ENCODE measurements at places on chromosomes 4 and X.

DNA sequence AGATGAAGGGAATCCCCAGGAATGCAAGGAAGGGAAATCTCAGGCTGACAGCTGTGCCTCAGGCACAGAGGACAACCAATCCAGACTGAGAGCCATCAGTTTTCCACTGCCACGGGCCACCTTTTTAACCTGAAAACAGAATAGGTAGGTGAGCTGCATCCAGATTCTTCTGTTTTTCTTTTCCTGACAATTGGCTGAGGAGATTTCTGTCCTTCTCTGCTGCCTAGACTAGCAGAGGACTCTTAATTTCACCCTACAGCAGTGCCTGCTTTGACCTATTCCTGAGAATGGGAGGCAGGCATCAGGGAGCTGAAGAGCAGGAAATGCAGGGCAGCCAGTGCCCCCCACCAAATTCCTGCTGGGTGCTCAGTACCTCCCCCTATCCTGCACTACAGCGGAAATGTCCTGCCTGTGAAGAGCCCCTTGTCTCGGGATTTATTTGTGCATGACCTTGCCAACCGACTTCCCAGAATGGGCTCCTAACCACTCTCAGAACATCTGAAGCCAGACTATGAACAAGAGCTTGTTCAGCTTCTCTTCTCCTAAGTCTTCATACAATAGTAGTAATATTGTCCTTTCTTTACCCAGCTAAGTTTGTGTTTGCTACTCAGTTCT lies 65.1 kb downstream of the CASK start:
- DNase-seq = no peak

- DNase-seq = no peak
Observed at GRCh38 chrX:86263526-86263925, 115.3 kb downstream of the DACH2 start.

DNA sequence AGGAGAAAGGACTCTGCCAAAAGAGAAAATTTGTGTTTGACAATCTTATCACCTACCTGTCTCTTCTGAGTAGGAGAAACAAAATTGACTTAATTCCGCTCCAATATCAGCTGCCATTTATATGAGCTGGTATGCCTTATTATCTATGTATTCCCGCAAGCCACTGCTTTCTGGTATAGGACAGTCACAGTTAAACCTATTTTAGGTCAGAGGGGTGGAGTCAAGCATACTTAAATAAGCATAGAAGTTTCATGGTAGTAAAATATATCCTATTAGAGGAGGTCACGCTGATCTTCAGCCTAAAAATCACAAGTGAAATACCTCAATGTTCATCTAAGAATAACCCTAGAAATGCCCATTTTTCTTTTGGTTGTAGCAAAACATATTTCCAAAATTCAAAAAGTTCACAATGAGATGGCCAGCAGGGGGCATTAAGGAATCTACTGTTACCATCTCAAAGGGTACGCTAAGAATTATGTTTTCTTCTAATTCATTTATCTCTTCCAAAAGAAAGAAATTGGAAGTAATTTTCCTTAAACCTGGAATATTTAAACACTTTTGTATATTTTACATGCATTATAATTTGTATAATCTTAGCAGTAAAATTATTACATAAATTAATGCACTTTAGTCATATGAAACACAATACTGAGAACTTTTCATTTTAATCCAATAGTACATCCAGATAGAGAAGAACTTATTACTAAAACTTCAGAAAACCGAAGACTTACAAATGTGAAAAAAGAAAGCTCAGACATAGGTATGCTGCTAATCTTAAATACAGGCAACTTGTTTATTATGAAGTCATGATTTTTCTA lies 10.5 kb downstream of the PPAT start:
- no peak for DNase-seq

- DNase-seq = no peak
Observed at GRCh38 chrX:65838674-65839073, 171.2 kb downstream of the MSN start.

DNA sequence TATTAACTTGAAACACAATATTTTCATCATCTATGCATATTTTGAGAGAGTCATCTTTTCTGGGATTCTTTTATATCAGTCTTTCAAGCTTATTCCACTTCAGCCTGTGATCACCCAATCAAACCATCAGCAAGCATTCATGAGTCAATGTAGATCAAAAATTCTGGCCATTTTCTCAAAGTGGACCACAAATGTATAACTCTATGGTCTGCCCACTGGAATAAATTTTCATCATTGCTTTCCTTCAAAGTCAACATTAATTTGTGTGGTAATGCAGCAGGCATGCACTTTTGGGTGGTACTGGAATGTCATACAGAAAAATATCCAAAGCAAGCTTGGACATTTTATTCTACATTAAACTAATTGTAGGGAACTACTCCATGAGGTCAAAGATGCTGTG lies 1013.0 kb downstream of the STIM2 start:
- no peak for DNase-seq

DNA sequence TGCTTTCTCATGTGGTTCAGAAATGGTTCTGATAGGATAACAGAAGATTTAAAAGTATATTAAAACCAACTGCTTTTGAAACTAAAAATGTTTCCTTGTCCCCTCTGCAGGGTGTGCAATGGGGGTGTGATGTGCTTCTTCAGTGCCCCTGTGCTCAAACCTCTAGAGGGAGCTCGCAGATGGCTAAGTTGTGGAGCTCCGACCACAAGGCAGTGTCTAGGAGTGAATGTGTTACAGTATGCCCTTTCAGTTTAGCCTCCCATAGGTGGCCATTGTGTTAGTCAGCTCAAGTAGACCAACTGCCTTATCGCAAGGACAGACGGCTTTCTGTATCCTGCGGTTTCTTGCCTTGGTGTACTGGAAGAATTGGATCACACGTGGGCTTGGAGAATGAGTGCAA lies 130.5 kb downstream of the TENT5D start:
- no peak for DNase-seq

DNA sequence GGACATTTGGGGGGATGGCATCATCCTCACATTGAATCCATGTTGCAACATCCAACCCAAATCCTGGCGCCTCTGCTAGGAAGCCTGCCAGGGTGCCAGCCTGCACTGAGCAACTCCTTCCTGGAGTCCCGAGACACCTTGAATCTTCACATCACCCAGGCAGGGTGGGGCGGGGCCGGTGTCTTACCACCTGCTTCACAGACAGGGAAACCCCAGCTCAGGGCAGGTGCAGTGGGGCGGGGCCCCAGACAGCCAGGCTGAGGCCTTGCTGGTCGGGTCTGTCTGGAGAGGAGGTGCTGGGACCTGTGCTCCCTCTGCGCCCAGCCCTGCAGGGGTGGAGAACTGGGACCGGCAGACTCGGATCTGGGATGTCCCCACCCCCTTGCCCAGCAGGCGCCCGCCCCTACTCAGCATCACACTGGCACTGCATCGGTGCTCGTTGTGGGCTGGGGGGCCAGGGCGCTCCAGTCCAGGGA lies 31.5 kb upstream of the HTRA3 start:
- DNase-seq = no peak

- DNase-seq = no peak
Observed at GRCh38 chr4:120902925-120903324, 19.6 kb downstream of the PRDM5 start.

DNA sequence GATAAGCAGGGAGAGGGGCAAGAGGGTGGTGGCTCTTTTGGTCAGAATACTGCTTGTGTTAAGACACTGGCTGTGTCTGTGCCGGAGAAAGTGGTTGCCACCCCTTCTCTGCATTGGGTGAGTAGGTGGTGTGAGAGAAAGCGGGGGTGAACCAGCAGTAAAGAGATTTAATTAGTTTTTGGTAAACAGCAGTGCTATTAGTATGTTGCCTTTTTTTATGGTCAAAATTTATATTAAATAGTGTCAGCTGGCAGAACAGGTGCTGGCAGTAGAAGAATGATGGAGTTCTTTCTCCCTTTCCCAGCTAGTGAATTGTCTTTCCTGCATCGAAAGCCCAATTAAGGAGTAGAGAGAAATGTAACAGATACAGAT lies 181.6 kb downstream of the LARP7 start:
- no peak for DNase-seq

- no peak for DNase-seq
Observed at GRCh38 chr4:7887436-7887835, 52.2 kb downstream of the AFAP1 start.

DNA sequence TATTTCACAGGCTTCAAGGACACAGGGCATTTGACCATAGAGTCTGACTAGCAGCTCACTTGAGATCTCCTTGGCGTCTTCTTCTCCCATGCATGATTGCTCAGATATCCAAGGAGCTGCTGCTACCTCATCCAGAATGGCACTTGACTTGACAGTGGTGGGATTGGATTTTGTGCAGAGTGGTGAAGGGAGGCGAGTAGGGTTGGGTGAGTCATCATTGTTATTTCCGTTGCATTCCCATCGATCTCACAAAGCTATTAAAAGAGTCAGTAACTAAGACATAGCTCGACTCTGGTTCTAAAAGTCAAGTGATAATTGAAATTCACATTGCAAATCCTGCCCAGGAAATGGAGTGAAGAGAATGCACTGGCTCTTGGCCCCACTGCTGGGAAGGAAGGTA lies 27.7 kb downstream of the NHSL2 start:
- no peak for DNase-seq

GRCh38 chrX:71992711-71993110 lies 82.1 kb downstream of the NHSL2 start:
- no peak for DNase-seq

DNA sequence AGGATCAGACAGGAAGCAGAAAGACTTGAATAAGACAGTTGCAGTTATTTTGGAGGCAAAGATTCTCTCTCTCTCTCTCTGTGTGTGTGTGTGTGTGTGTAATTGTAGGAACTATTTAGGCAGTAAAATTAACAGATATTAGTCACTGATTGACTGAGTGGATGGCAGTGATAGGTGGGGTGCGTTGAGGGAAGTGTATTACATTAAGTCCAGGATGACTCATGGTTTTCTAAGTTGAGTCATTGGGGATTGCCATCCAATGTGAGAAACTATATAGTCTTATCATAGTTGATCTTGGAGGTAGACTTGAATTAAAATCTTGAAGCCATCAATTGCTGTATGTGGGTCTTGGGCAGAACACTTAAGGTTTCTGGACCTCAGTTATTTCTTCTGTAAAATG lies 75.4 kb downstream of the AR start:
- DNase-seq = no peak

- no peak for DNase-seq
Observed at GRCh38 chr4:137647375-137647774, 115.1 kb upstream of the PCDH18 start.

DNA sequence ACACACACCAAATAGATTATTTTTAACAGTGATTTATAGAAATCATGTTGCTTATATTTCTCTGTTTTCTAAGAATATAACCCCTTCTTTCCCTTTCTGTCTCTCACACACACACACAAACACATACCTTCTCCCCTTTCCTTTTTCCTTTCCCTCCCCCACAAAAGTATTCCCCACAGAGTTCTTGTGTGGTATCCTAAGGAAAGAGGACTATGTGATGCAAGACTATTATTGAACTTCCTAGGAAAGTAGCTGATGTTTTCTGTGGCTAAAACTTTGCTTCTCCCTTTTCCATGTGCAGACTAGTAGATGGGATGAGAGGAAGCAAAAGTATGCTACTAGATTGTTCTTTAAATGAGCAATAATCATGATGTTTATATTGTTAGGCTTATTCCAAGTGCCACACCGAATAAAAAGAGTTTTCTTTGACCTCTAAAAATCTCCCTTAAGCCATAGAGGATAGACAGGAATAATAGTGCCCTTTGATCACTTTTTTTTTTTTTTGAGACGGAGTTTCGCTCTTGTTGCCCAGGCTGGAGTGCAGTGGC lies 38.7 kb downstream of the CPEB2 start:
- DNase-seq = no peak

GRCh38 chr4:25096251-25096980 lies 63.8 kb downstream of the SEPSECS start:
- no peak for DNase-seq

GRCh38 chr4:866761-867390 lies 40.9 kb upstream of the CPLX1 start:
- no peak for DNase-seq

GRCh38 chr4:120816296-120816965 lies 106.1 kb downstream of the PRDM5 start:
- no peak for DNase-seq

DNA sequence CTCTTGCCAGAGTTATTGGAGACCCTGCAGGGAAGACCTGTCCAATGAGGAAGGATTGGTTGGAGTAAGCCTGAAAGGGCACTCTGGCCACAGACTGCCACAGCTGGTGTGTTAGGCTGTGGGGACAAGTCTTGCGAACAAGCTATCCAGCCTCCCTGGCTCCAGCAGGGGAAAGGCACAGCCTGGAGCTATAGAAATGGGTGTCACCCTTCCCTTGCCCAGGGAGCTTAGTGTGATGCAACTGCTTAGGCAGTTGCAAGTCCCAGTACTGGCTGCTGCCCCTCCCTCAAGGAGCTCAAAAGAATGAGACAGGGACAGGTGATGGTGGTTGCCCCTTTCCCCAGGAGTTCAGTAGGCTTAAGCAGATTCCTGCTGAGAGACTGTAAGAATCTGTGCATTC lies 165.7 kb upstream of the CT83 start:
- no peak for DNase-seq

DNA sequence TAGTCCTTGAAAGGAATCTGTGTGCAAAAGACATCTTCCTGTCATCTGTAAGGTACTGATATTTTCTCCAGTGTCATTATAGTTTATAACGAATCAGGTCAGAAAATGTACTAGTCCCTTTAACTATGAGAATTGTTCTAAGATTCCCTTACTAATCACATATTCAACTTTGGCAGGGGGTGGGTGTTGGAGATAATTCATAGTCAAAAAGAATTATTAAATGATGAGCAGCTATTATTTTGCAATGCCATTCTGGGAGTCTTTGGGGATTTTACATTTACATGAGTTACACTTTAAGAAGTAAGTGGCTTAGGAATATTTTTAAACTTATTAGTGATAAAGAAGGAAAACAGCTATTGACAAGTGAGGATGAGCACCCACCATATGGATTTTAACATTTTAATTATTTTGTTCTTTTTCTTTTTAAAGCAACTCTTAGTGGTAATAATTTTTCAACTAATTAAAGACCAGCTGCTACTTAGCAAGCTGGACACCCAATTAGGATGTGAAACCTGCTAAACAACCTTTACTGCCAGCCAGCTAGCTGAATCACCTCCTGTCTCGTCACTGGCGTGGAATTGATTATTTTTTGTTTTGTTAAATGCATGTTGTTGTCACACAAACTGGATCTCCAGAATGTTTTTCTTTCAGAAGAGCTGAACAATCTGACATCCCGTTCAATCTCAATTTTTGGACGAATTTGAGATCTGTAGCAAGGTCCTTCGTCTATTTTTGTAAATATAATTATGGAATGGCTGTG lies 219.2 kb downstream of the ARAP2 start:
- DNase-seq = no peak

DNA sequence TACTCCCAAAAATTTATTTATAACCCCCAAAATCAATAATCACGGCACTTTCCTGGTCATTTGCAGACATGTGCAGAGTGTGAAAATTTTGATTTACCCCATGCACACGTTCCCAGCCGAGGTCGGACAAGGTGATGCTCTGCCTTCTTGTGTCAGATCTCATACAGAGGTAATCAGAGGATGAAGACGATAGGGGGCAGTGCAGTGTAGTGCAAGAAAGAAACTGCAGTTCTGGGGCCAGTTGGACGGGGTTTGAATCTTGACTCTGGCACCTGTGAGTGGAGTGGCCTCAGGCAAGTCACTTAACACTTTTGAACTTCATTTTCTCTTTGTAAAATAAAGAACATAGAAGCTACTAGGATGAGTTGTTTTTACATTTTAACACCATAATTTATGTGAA lies 88.4 kb downstream of the FRMPD3 start:
- peak; percentile 4 for DNase-seq
